WTC11 (cell line): ENCODE measurements at places on chromosomes 7 and 10.

GRCh38 chr10:71816936-71817618 lies 34.0 kb downstream of the PSAP start:
- H3K27ac ChIP-seq = no peak overlapping the region
- H3K4me3 ChIP-seq = no peak overlapping the region

- H3K27me3 ChIP-seq = no peaks in the 10 kb centered on the region
- DNase-seq = no peak
- H3K27ac ChIP-seq = no peak overlapping the region
- H3K36me3 ChIP-seq = no peaks in the 10 kb centered on the region
Observed at GRCh38 chr7:4828720-4829383, 33.0 kb downstream of the PAPOLB start.

DNA sequence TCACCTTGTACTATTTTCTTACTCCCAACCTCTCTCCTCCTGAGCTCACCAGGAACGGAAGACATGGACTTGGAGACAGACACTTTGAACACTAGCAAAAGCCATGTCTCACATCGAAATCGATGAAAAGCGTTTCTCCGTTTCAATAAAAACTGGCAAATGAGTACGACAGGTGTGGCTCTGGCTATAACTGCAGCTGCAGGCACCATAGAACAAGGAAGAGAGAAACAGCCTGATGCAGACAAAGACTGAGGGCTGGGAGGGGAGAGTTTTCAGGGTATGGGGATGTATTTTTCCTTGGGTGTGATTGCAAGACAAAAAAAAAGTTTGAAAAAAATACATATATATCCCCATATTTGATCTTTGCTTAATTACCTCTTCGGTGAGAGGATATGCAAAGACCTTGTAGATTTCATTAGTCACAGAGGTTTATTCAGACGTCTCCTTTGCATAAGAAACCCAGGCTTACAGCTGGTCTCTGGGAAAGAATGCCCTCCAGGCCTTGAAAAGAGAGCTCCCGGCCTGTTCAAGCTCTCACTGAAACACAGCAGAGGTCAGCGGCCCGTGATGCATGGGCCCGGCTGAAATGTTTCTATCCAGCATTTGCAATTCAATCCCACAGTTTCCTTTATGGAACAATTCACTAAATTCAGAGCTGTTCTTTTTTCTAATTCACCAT lies 63.1 kb downstream of the TLL2 start:
- H3K4me1 ChIP-seq = peaks cover 80% of the 10 kb centered on the region
- peak overlapping the region; percentile 57 for H3K4me3 ChIP-seq

- 0 out of 2 replicates have a peak, but pooled peaks cover 5% of the 10 kb centered on the region for H3K4me1 ChIP-seq
- peaks cover 14% of the 10 kb centered on the region for H3K36me3 ChIP-seq
- H3K27me3 ChIP-seq = no peaks in the 10 kb centered on the region
- DNase-seq = no peak
Observed at GRCh38 chr7:95881597-95881996, 109.2 kb downstream of the DYNC1I1 start.

DNA sequence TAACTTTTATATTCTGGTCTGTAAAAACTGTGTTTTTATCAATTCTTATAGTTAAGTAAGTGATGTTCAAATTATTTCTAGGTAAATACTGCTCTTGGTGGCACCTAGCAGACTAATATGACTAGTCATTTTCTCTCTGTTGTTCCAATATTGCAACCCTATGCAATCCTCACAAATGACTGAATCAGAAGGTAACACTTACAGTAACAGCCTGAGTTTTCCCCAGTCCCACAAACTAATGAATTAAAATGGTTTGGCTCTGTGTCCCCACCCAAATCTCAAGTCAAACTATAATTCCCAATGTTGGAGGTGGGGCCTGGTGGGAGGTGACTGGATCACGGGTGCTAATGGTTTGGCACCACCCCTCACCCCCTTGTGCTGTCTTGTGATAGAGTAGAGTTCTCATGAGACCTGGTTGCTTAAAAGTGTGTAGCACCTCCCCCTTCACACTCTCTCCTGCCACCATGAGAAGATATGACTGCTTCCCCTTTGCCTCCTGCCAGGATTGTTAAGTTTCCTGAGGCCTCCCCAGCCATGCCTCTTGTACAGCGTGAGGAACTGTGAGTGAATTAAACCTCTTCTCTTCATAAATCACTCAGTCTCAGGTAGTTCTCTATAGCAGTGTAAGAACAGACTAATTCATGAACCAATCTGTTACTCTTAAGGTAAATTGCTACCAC lies 43.5 kb downstream of the MTPN start:
- peaks cover 33% of the 10 kb centered on the region for H3K4me1 ChIP-seq
- no peak overlapping the region for H3K4me3 ChIP-seq
- DNase-seq = no peak
- no peaks in the 10 kb centered on the region for H3K27me3 ChIP-seq
- H3K36me3 ChIP-seq = peaks cover 3% of the 10 kb centered on the region; the same call in 1 of the 2 replicates
- H3K27ac ChIP-seq = no peak overlapping the region

DNA sequence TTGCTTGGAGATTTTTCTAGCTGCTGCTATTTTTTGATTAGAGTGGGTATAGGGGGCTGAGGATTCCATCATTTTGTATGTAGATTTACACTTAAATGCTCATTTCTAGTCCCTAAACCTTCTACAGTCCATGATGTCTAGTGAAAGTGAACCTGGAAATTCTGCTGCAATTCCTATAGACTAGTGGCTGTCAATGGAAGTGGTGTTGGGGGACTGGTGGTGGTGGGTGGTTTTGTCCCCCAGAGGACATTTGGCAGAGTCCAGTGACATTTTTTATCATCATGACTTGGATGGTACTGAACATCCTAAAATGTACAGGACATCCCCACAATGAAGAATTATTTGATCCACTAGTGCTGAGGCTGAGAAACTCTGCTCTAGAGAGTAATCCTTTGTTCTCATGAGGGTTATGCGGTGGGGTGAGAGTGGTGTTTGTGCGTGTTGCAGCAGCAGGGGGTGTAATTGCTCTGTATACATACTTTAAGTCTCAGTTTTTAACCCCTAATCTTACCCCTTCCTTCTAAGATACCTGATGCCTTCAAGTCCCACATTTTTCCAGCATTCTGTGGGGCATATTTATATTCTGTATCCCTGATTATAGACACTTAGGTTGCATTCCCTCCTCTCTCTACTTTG lies 35.0 kb downstream of the KIF11 start:
- H3K27ac ChIP-seq = 0 out of 2 replicates have a peak overlapping the region, but pooled peaks have one; percentile 15
- H3K4me3 ChIP-seq = no peak overlapping the region
- DNase-seq = no peak
- H3K27me3 ChIP-seq = no peaks in the 10 kb centered on the region
- peaks cover 78% of the 10 kb centered on the region for H3K36me3 ChIP-seq
